ENCODE measurements at places on chromosomes 7 and 10.
A peak's percentile ranks its signal among the peaks of the same experiment; 100 is the strongest.

- no peak for DNase-seq
Observed at GRCh38 chr10:8137726-8138125, 83.2 kb downstream of the GATA3 start.

GRCh38 chr7:28747404-28747803 lies 210.7 kb downstream of the TRIL start:
- DNase-seq = no peak

- no peak for DNase-seq
Observed at GRCh38 chr10:49165821-49166483, 22.2 kb downstream of the TMEM273 start.

- DNase-seq = no peak
Observed at GRCh38 chr7:155785536-155785935, 26.7 kb downstream of the SHH start.

DNA sequence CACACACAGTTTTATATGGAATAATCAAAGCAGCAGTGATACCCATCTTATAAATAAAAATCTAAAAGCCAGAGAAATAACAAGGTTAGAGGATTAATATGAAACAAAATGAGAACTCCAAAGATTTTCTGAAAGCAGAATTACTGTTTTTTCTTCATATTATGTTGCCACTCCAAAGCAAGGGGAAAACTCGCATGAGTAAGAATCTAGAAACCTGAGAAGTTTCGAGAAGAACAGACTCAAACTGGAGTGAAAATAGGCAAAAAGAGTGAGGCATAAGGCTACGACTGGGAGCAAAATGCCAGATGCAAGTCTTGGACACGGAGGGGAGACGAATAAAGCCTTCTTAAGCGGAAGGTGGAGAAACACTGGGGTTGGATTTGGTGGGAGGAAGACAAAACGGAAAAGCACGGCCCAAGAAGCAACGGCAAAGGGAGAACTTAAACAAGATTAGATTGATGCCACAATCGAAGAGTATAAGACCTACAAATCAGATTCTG lies 923 bp downstream of the TNPO3 start:
- DNase-seq = no peak

- DNase-seq = no peak
Observed at GRCh38 chr10:98224509-98224908, 43.5 kb downstream of the LOXL4 start.

GRCh38 chr10:47353351-47353750 lies 5.2 kb downstream of the RBP3 start:
- DNase-seq = no peak

DNA sequence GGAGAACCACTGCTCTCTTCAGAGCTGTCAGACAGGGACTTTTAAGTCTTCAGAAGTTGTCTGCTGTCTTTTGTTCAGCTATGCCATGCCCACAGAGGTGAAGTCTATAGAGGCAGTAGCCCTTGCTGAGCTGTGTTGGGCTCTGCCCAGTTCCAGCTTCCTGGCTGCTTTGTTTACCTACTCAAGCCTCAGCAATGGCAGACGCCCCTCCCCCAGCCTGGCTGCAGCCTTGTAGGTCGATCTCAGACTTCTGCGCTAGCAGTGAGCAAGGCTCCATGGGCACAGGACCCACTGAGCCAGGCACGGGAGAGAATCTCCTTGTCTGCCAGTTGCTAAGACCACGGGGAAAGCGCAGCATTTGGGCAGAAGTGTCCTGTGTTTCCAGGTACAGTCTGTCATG lies 12.1 kb upstream of the CPA2 start:
- no peak for DNase-seq

GRCh38 chr7:6640246-6640721 lies 3.2 kb downstream of the ZNF316 start:
- DNase-seq = no peak

DNA sequence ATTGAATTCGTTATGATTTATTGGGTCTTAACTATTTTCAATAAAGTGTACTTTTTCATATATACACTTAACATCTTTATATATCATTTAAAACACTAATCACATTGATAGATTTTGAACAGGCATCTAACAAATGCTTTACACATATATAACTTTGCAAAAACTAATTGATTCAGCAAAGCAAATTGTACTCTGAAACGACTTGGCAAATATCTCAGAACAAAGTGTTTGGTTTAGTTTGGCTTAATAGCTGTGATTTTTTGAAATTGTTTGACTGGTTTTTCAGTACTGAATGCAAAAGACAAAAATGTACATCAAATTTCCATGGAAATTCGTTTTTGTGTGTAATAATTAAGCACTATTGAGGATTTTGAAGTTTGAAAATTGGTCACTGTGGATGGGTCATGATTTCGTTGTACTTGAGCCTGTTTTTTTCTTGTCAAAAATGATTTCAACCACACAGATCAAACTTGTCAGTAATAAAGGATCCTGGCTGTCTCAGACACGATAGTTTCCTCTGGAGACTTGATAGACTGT lies 125.3 kb upstream of the SLC25A13 start:
- DNase-seq = no peak

- peak; percentile 2 for DNase-seq
Observed at GRCh38 chr10:89738551-89739209, 37.3 kb downstream of the KIF20B start.

- no peak for DNase-seq
Observed at GRCh38 chr7:35492451-35493175, 202.3 kb downstream of the HERPUD2 start.

DNA sequence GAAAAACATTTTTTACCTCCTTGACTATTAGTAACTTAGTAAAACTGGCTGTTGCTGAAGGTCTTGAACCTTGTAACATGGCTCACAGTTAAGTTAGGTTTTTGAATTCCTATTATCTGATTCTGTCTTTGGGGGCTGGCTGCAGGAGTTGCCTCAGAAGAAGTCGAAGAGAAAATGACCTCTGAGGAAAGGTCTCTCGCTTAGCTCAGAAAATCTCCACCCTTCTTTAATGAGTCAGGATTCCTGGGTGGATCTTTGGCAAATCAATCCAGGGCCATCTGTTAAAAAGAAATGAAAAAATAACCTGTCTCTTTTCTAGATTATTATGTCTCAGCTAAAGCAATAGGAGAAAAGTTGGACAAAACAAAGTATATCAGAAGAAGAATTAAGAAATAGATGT lies 267.8 kb upstream of the SEMA3C start:
- no peak for DNase-seq

- DNase-seq = no peak
Observed at GRCh38 chr7:51299391-51300133, 17.0 kb downstream of the COBL start.

GRCh38 chr10:13327534-13327933 lies 20.6 kb downstream of the SEPHS1 start:
- DNase-seq = no peak

DNA sequence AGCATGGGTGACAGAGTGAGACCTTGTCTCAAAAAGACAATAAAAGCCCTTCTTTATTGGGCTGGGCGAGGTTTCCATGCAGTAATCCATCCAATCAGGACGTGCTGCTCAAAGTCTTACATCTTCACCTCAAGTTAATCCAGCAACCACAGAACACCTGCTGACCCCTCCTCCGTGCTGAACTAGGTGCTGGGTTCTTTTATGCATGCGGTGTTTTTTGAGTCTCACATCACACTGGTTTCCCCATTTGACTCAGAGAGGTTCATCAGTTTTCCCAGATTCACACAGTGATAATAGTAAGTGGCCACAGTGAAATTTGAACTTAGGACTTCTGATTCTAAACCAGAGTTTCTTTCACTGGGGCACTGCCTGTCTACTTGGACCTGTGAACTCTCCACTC lies 58.3 kb upstream of the GTF2I start:
- no peak for DNase-seq

DNA sequence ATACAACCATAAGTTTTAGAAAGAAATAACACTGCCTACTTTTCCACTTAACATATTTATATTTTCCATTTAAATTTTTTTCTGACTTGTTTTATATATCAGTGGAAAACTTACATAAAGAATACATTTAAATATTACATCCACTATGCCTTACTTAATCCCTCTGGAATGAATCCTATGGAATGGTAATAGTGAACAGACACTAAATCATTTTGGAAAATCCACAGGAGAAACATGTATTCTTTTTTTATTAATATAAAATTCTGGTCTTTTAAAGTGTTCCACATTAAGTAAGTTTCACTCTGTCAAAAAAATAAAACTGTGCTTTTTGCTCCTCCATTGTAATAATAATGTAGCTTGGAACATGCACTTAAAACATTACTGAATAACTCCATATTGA lies 236.8 kb upstream of the LRRN3 start:
- DNase-seq = no peak

DNA sequence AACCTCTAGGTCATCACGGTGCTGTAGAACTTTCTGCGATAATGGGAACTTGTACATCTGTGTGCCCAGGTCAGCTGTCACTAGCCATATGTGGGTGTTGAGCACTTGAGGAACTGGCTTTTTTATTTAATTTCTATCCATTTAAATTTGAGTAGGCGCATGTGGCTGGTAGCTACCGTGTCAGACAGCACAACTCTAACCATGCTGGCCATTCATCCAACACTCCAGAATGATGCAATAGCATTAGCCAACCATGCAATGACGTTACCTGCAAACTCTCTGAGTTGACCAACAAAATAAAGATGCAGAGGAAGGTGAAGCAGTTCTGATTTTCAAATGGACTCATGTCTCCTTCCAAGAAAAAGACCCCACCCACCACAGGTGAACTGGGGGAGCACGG lies 24.4 kb upstream of the CHST15 start:
- no peak for DNase-seq

DNA sequence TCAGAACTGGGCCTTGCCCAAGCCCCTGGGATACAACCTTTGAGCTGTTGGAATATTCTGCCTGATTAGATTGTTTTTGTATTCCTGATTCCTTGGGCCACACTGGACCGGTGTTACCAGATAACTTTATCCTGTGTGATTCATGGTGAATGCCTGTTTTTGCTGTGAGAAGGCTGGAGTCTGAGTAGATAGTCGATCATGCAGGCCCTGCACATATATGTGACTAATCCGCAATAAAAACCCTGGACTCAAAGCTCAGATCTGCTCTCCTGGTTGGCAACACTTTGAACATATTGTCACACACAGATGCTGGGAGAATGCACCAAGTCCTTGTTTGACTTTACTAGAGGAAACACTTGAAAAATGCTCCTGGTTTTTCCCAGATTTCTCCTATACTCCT lies 183.9 kb upstream of the MBL2 start:
- no peak for DNase-seq

DNA sequence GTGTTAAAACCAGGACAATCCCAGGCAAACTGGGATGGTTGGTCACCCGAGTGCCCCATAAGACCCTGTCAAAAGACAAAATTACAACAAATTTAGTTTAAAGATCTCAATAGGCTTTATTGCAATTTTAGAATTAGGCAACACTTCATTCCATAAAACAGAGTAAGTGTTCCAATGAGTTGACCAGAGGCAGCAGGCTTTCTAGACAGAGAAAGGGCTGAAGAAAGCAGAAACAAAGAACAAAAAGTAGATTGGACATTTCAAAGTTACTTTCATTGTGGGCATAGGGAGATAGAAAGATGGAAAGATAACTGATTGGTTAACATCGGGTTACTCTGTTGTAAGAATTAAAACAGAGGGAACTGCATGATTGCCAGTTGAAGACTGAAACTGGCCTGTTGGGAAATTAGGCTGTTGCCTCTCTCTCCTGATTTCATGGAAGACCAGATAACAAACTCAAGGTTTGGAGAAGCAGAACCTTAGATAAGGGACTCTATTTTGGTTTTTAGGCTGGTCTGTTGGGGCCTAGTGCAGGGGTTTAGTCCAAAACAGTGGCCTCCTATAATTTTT lies 36.3 kb downstream of the ENTPD1 start:
- no peak for DNase-seq

DNA sequence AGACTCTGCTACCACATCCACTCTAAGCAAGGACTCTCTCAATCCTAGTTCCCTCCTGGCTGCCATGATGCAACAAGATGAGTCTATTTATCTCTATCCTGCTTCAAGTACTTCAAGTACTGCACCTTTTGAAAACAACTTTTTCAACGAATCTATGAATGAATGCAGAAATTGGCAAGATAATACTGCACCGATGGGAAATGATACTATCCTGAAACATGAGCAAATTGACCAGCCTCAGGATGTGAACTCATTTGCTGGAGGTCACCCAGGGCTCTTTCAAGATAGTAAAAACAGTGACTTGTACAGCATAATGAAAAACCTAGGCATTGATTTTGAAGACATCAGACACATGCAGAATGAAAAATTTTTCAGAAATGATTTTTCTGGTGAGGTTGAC lies 40.7 kb downstream of the AHR start:
- DNase-seq = no peak

- DNase-seq = no peak
Observed at GRCh38 chr7:43779045-43779812, 20.7 kb downstream of the BLVRA start.

DNA sequence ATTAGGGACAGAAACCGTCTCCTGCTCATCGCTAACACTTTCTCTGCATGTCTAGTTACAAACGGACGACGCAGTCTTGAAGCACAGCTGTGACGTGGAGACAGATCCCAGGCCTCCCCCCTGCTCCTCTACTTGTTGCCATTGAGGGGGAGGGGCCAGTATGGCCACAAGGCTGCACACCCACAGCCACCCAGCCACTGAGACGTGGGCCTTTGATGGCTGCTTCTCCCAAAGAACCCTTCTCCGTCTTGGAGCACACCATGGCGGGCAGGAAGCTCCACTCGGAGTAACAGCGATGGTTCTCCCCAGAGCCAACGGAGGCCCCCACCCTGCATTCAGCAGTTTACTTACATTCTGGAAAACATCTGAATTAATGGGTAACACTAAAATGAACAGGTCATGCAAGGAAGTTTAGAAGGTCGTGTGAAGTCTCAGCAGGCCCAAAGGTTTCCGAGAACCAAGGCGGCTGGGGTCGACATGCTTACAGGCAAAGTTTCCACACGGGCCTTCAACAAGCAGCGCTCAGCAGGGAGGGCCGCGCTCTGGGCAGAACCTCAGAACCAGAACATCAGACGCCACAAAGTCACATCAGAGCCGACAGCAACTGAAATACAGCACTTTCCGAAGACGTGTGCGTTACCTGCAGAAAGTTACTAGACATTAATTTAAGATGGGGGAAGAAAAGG lies 169.6 kb downstream of the DIP2C start:
- DNase-seq = no peak

DNA sequence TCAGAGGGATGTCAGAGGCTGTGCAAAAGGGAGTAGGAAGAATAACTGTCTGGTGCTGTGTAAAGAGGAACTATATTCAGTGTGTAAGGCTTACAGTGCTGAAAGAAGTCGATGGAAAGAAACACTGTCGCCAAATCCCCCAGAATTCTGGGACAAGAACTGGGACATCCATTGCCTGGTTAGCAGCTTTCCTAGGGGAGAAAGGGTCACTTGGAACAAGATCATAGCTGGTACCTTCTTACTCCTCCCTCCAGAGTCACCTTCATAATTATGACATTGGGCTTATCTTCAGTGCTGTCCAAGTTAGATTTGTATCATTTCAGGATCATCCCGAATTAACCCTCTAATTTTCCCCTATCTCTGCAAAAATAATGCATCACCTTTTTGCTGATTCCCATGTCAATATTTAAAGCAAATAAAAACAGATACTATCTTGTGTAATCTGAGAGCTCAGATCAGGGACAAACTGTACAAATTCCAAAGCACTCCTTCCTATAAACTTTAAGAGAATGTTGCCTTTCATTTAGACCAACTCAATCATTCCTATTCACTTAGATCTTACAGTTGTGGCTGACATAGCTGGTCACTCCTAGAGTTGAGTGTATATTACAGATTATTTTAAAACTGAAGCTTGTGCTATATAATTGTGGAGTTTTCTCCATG lies 96.5 kb downstream of the DNAH11 start:
- DNase-seq = no peak

All from hippocampal formation (tissue), 2 donors.